Fibroblast of lung (primary cell): ENCODE measurements at places on chromosomes 6 and 20.

- DNase-seq, result no peak
Observed at GRCh38 chr6:1379788-1380147, 9.6 kb upstream of the FOXF2 start.

DNA sequence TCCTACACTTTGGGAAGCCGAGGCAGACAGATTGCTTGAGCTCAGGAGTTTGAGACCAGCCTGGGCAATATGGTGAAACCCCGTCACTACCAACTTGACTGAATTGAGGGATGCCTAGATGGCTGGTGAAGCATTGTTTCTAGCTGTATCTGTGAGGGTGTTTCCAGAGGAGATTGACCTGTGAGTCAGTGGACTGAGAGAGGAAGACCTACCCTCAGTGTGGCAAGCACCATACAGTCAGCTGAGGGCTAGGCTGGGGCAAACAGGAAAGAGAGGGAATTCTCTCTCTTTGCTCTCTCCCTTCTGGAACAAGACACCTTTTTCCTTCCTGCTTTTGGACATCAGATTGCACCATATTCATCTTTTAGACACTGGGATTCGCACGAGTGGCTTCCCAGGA is 3.7 kb upstream of the ZUP1 start:
- no peak for DNase-seq

DNA sequence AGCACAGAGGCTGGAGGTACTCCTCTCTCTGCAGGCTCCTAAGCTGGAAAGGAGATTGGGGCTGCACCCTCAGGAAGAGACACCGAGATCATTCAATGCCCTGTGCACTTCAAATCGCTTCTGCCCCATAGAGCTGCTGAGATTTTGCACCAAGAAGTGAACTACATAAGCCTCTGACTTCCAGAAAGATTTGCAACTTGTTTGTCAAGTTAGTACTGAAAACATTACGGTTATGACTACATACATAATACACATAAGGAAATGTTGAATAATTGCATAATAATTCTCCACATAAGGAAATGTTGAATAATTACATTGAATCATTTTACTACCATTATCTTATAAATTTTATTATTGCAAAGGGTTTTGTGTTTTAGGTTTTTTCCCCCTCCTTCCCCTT is 120.3 kb upstream of the SASH1 start:
- DNase-seq, result no peak

GRCh38 chr6:45714006-45714730 is 301.5 kb downstream of the CLIC5 start:
- no peak for DNase-seq

GRCh38 chr6:168067081-168067759 is 11.8 kb downstream of the FRMD1 start:
- no peak for DNase-seq

DNA sequence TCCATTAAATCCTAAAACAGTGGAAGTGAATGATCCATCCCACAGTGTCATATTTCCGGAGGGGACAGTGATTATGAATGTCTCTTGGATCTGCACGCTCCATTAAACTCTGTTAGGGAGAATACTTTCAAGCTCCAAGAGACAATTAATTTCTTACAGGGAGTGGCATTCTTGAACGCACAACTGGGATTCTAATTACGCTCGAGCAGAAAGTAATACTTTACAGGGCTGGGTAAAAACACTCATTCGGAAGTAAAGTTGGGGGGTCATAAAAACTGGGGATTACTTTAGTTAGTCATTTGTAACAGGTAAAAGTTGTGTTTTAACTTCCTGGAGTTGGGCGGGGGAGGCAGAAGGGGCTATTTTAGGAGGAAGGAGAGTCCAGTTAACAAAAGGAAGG is 151.8 kb downstream of the ZFP64 start:
- no peak for DNase-seq

DNA sequence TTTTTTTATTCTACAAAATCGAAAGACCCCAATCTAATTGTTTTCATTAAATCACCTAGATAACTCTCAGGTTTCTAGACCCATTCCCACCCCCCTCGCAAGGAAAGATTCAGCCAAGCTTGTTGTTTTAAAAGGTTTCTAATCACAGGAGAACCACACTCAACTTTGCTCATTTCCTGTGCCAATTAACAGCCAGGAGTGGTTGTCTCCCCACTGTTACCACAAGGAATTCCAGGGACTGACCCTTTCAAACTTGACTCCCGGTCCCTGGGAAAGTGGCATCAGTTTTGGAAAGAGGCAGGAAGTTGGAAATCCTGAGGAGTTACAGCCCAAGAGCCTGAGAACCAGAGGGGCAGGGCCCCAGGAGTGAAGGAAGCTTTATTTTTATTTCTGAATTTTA is 561.3 kb upstream of the JAG1 start:
- peak; percentile 92 for DNase-seq

- no peak for DNase-seq
Observed at GRCh38 chr20:2768632-2769015, 31.8 kb downstream of the CPXM1 start.

GRCh38 chr20:57712851-57713504 is 3.2 kb upstream of the PMEPA1 start:
- no peak for DNase-seq
